ENCODE measurements at places on chromosomes 7 and 10.

DNA sequence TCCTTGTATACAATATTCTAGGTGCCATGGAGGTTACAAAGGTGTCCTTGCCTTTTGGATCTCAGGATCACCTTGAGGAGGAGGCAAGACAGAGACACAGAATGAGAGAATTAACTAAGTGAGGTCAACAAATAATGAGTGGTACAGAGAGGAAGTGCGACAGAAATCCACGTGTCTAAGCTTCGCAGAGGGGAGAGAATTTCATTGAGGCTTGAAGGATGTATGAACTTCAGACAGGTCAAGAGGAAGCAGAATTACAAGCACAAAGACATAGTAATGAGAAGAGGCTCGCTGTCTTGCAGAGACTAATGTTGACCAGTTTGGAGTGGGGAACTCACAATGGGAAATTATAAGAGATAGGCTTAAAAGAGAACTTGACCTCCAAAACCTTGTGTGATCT is 308.7 kb downstream of the FRMD4A start:
- no peak for DNase-seq

- peak; percentile 94 for DNase-seq
Measured at GRCh38 chr7:154927624-154928125, 75.2 kb downstream of the PAXIP1 start.

DNA sequence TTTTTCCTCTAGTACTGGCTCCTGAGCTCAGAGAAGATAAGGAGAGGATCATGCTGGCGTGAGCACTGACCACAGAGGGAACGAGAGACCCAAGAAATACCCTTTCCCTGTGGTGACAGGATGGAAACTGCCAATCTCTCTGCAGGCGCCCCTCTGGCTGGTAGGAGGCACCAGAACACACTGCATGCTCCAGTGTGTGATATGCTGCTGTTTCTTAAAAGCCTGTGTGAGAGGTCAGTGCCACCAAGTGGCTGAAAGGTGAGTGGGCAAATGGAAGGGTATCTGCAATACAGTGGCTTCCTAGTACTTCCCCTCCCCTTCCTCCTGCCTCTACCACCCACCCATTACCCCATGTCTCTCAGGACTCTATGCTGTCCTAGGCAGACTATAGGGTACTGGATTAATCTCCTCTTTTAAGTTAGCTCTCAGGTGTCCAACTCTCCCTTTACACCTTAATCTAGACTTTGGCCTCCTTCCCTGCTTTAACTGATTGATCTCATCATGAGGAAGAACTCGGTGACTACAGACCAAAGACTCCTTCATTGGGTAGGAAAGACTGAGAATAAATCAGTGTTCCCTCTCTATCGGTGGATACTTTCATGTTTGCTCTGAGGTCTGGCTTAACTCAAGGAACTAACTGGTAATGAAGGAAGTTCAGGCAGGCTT is 283.6 kb downstream of the ADRA2A start:
- peak; percentile 81 for DNase-seq

DNA sequence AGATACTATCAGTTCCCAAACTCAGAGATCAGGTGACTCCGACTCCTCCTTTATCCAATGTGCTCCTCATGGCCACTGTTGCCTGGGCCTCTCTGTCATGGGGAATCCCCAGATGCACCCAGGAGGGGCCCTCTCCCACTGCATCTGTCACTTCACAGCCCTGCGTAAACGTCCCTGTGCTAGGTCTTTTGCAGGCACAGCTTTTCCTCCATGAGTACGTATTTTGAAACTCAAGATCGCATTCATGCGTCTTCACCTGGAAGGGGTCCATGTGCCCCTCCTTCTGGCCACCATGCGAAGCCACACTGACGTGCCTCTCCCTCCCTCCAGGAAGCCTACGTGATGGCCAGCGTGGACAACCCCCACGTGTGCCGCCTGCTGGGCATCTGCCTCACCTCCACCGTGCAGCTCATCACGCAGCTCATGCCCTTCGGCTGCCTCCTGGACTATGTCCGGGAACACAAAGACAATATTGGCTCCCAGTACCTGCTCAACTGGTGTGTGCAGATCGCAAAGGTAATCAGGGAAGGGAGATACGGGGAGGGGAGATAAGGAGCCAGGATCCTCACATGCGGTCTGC is 162.2 kb downstream of the EGFR start:
- DNase-seq, result peak; percentile 81

- no peak for DNase-seq
Measured at GRCh38 chr10:116886772-116887171, 37.5 kb downstream of the ENO4 start.

DNA sequence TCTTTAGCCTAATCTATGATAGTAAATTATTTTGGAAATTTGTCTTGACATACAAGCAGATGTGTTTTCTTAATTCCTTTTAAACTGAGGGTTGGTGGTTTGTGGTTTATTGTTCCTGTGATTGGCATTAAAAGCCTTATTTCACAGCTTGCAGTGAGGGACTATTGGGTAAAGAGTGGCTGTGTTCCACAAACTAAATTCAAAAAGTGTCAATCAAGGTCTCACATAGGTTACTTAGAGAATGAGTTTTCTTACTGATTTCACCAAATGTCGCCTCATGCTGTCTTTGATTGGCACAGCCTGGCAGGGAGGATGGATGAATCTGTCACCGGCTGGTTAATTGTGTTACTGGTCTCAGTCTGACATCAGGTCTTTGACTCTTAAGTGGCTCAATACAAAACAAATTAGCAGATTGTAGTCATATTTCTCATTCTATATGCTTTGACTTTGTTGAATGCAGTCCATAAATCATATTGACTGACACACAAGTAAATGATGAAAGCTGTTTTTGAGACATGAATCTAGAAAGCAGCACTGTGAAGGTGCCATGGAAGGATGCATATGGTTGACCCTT is 66.8 kb upstream of the CYP26C1 start:
- DNase-seq, result no peak

DNA sequence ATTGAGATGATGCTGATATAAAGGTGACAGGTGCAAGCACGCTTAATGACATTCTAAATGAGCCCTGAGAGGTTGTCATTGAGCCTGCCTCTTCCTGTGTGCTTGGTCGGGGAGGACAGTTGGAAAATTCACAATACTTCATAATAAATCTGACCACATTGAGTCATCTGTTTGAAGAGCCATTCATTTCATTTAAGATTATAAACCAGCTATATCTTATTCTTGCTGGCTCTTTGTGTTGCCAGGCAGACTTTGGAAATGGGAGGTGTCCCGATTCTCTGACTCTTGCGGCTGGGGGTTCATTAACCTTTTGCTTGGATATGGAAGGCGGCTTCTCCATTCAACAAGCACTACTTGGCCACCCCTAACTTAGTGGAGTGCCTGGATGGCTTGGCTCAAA is 198.2 kb downstream of the FANK1 start:
- DNase-seq, result no peak

- DNase-seq, result no peak
Measured at GRCh38 chr10:121426307-121426706, 171.9 kb downstream of the FGFR2 start.

DNA sequence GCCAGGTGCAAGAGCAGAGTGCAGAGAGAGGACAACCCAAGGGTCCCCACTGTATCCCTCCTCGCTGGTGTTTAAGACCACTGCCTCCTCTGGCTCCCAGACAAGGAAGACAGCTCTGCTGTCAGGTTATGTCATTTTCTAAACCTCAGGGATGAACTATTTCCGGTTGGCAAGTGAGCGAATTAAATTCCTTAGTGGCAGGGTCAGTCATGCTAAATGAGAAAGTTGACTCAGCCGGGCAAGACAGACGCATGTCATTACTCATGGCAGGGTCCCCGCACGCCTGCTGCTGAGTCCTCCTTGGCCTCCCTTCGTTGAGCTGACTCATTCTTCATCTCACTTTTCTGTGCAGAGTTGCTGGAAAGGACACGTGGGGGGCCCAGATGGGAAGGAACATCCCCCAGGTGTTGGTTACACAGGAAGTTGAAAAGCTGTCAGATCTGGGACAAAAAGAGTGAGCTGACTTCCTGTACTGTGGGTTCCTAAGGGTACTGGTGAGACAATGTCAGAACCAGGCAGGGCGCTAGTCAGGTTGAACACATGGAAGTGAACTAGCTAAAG is 47.1 kb upstream of the UCN3 start:
- peak; percentile 32 for DNase-seq

DNA sequence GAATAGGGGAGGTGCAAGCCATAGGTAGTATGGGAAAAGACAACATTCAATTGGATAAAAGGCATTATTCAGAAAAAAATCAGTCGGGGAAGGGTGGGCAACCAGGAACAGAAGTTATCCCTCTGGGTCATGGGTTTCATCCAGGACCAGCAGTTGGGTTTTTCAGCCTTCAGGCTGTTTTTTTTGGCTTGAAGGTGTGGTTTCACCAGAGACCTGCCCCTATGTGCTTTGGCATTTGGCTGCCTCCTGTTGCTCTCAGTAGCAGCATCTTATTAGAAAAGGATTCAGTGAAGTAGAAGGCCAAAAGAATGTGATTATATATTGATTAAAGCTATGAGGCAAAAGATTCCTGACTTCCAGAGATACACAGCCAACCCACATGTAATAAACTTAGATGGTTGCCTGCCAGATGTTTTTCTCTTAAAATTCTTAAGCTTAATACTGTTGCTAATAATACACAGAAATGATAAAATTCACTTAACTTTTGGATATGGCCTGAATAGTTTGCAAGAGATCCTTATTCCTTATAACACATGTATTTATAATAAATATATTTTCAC is 251.7 kb upstream of the CSTF2T start:
- peak; percentile 20 for DNase-seq

DNA sequence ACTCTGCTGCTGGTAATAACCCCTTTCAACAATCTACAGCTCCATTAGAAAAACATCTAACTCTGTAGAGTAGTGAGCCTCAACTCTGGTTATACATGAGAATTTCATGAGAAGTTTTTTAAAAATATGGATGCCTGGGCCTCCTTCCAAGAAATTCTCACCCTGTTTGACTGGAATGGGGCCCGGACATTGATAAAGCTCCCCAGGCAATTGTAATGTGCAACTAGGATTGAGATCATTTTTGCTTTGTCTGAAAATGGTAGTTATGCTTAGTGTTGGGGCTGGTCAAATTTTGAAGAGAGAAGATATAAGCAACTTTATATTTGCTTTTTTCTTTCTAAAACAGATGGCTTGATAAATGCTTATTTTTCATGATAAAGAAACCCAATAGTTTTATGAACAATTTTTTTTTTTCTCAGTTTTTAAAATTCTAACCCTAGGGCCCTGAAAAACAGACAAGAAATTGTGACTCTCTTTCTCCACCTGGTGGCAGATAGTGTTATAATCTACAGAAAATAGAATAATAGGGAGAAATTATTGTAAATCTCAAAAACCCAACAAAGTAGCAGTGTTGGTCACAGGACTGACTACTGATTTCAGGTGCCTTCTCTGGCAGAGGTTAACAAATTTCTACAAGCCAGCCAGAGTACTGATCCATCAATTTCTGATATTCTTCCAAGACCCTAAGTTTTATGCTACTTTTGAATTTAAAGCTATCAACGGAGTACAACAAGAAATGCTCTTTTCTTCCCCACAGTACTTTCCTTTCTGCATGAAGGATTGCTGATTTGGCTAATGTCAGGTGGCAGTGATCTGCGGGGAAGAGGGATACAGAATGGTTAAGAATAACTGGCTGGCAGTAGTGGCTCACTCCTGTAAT is 174.8 kb downstream of the DKK1 start:
- peak; percentile 74 for DNase-seq

DNA sequence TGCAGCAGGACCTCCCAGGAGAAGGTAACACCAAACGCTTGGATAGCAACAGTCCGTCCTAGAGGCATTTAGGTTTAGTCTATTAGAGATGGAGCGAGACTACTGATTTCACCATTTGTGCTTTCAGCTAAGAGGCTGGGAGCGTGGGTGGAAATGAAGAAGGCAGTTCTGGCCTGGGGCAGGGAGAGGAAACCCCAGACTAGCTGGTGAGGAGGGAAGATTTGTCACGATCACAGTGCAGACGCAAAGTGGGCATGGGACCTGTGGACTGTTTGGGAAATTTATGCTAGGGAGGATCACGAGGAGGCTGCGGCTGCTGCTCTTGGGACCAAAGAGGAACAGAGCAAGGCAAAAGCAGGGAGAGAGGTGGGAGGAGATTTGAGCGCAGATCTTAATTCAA is 130.4 kb upstream of the AOAH start:
- DNase-seq, result no peak

DNA sequence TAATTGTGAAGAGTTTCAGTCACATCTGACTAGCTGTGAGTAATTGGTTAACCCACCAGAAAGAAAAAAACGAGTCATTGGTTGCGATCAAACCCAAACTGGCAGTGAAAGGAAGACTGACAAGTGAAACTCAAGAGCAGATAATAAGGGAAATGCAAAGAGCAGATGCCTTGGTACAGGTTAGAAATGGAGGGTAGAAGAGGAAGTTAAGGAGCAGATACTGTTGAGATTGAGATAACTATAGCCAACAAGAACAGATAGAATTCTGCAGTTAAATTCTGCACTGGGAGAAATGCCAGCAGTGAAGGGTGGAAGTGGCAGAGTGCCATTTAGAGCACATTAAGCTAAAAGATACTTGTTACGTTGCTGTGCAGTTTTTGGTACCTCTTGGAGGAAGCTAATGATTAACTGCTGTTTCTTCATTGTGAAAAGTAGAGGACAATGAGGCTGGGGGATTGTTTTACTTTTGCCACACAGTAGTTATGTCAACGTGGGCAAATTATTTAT is 65.8 kb downstream of the CDK13 start:
- peak; percentile 62 for DNase-seq

DNA sequence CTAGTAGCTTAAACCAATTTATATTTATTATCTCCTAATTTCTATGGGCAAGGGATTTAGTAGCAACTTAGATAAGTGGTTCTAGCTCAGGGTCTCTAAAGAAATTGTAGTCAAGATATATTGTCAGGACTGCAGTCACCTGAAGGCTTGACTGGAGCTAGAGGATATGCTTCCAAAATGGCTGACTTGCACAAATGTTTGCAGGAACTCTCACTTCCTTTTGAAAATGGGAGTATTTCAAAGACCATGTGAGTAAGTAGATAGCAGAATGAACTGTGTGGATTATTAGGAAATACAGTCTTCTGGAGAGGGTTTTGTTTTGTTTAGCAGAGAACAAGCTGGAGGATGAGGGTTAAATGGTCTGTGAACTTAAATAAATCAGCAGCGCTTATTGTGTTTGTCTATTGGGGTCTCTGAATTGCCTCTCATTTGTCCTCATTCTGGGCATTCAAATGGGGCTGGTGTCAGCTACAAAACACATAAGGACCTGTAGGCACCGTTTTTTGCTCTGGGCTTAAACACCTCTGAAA is 524.6 kb downstream of the LRMDA start:
- no peak for DNase-seq

DNA sequence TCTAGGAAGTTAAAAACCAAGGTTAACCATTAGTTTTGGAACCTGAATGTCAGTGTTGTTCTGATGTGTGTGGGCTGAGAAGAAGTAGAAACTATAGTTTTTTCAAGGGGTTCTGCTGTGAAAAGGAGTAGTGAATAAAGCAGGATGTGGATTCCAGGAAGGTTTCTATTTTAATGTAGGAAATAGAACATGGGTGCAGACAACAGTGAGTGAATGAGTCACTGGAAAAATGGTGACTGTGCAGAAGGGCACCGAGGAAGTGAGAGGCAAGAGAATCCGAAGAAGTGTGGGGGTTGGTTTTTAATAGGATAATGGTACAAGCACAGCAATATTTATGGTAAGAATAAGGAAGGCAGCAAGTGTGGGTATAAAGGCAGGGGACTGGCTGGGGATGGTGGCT is 120.4 kb downstream of the ARHGAP21 start:
- no peak for DNase-seq

- DNase-seq, result no peak
Measured at GRCh38 chr7:55570218-55570873, 2.0 kb downstream of the VOPP1 start.
